ENCODE measurements at places on chromosomes 2 and 18. TPM values are rescaled to one million over a fixed set of nuclear protein-coding genes. Genes with fewer than 3 reads are reported as not detected.

- peaks cover 16% of the 10 kb centered on the region for H3K4me1 ChIP-seq
- H3K27ac ChIP-seq: peak overlapping the region; percentile 63
- no peak overlapping the region for H3K4me3 ChIP-seq
- H3K36me3 ChIP-seq: peaks cover 20% of the 10 kb centered on the region
Observed at GRCh38 chr2:217797661-217798069, 205.1 kb downstream of the TNS1 start.

DNA sequence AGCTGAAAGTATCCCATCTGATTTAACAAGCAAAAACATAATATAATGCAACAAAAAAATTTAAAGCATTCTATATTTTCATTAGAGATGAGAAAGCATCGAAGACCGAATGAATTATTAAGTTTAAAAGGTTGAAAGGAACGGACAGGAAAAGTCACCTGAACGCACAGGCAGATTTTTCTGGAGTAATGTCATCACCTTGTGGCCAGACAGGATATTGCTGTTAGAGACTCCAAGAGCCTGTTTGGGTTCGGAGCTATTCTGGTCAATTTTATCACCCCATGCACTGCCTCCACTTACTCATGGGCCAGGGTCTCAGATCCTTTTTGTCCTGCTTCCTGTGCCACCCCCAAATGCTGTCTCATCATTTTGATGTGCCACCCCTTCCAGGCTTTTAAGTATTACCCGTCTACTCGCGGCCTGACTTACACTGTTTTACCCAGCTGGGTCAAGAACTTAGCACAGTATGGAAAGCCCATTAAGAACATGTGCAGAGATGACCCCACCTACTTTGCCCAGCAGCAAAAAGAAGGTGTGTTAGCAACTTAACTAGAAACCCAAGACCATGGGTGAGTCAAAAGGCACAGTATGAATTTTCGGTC, 27.3 kb downstream of the GKN2 start:
- no peak overlapping the region for H3K27ac ChIP-seq
- H3K4me1 ChIP-seq: no peaks in the 10 kb centered on the region
- no peaks in the 10 kb centered on the region for H3K36me3 ChIP-seq
- DNase-seq: no peak

DNA sequence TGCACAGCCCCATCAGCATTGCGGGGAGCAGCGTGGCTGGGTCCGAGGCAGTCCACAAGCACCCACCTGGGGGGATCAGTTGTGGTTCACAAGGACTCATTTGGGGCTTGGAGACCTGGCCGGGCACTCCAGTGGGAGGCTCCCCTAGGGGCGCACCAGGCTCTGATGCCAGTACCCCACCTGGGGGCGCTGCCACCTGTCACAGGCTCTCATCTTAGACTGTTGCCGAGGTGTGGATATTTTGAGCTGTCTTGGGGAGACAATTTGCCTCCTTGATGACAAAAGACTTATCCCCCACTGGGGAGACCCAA, 3.0 kb downstream of the ADRA2B start:
- no peak for DNase-seq
- H3K4me1 ChIP-seq: no peaks in the 10 kb centered on the region
- peaks cover 29% of the 10 kb centered on the region for H3K27me3 ChIP-seq
- H3K36me3 ChIP-seq: no peaks in the 10 kb centered on the region
- no peak overlapping the region for H3K27ac ChIP-seq
- H3K4me3 ChIP-seq: no peak overlapping the region

DNA sequence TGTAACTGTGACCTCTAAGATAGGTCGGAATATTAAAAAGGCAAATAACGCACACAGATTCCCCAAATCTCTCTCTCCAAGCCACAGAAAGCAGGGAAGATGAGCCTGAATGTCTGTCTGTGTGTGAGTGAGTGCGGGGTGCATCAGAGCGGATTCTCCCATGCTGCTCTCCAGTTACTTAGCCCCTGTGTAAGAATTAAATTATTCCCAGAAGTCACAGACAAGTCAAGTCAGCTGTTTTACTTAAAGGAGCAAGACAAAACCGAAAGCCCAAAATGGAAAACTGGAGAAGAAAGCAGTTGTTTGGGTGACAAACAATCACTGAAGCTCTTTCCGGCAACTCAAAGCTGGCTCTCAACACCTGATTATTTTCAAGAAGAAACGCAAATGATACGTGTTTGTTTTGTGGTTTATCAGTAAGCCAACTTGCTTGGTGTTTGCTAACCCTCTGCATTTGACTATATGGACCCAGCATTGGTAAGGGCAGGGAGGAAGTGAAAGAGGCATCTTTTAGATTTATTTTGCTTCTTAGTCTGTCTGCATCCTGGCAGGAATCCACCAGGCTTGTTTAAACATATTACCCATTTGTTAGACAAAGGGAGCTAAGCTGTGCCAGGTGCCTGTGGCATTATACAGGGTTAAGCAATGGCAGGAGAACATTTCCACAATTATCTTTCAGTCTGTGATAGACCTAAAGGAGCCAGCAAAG, 121.5 kb upstream of the CREB1 start:
- H3K27me3 ChIP-seq: no peaks in the 10 kb centered on the region
- peaks cover 4% of the 10 kb centered on the region for H3K4me1 ChIP-seq
- H3K4me3 ChIP-seq: no peak overlapping the region

The MYL1 gene
- not detected for total RNA-seq

The DSC2 gene
- 17.2 TPM for total RNA-seq

The ARHGEF33 gene
- total RNA-seq: 1.3 TPM
